Activated B cell treated with CpG ODN at 0.5 μM for 24 hours (primary cell): ENCODE measurements at places on chromosomes 5 and 9. TPM values are rescaled to one million over a fixed set of nuclear protein-coding genes. Genes with fewer than 3 reads are reported as not detected.

Gene CBY3
- not detected in 2 replicates for total RNA-seq

Gene MSANTD3
- 13.0 and 13.2 TPM in 2 replicates for total RNA-seq

Gene IL7R
- 1.9 and 3.0 TPM in 2 replicates for total RNA-seq

Gene EFNA5
- total RNA-seq: not detected in 2 replicates

Gene CA9
- total RNA-seq: 0.86 TPM in 1 of 2 replicates, not detected in the other

Gene ABCA1
- total RNA-seq: 1.7 and 2.3 TPM in 2 replicates

Gene DNAJC18
- 9.1 and 9.6 TPM in 2 replicates for total RNA-seq

Gene BHMT2
- not detected in 2 replicates for total RNA-seq

Gene ENTREP1
- total RNA-seq: not detected in 2 replicates

Gene SLC34A1
- total RNA-seq: not detected in 2 replicates

Gene TEX48
- not detected in 2 replicates for total RNA-seq

Gene SMIM15
- total RNA-seq: 35.7 and 36.4 TPM in 2 replicates

Gene CD14
- total RNA-seq: 0.54 and 1.2 TPM in 2 replicates

Gene MARCOL
- total RNA-seq: not detected in 2 replicates

Gene LMBRD2
- 6.4 and 8.9 TPM in 2 replicates for total RNA-seq

Gene BARHL1
- not detected in 2 replicates for total RNA-seq

Gene SAXO1
- total RNA-seq: 0.02 TPM in 1 of 2 replicates, not detected in the other

Gene OR1N2
- not detected in 2 replicates for total RNA-seq

Gene CLIC3
- not detected in 2 replicates for total RNA-seq

Gene FGD3
- 46.5 and 61.9 TPM in 2 replicates for total RNA-seq

Gene NMUR2
- total RNA-seq: not detected in 2 replicates

Gene PLPPR1
- total RNA-seq: not detected in 2 replicates

Gene AHRR
- total RNA-seq: 5.1 and 6.1 TPM in 2 replicates
